Airway epithelial cell (primary cell): ENCODE measurements at places on chromosomes 3 and 15. TPM values are rescaled to one million over a fixed set of nuclear protein-coding genes. Genes with fewer than 3 reads are reported as not detected.

Gene BBS4
- 9.0 and 11.0 TPM in 2 replicates for total RNA-seq

Gene CNTN6
- total RNA-seq: not detected in 2 replicates

Gene CFAP100
- not detected in 2 replicates for total RNA-seq

Gene ANKDD1A
- total RNA-seq: 1.4 and 1.6 TPM in 2 replicates

Gene KBTBD13
- total RNA-seq: not detected in 2 replicates

Gene GALNT15
- 0.14 and 0.42 TPM in 2 replicates for total RNA-seq

Gene IQCF5
- not detected in 2 replicates for total RNA-seq

Gene CORO2B
- total RNA-seq: 0.19 and 0.21 TPM in 2 replicates

Gene TRAT1
- total RNA-seq: not detected in 2 replicates

Gene CLDN18
- not detected in 2 replicates for total RNA-seq

Gene GABRB3
- 0.51 and 1.1 TPM in 2 replicates for total RNA-seq

Gene TMEM87A
- 48.7 and 58.2 TPM in 2 replicates for total RNA-seq

Gene CYP1A2
- total RNA-seq: not detected in 2 replicates

Gene ZIC4
- not detected in 2 replicates for total RNA-seq

Gene TMEM115
- total RNA-seq: 54.4 and 56.9 TPM in 2 replicates

Gene PLSCR5
- not detected in 2 replicates for total RNA-seq

Gene TFDP2
- 52.3 and 91.3 TPM in 2 replicates for total RNA-seq

Gene CHRNA3
- 0.09 TPM in 1 of 2 replicates, not detected in the other for total RNA-seq
